ENCODE measurements at places on chromosomes 4 and X.

DNA sequence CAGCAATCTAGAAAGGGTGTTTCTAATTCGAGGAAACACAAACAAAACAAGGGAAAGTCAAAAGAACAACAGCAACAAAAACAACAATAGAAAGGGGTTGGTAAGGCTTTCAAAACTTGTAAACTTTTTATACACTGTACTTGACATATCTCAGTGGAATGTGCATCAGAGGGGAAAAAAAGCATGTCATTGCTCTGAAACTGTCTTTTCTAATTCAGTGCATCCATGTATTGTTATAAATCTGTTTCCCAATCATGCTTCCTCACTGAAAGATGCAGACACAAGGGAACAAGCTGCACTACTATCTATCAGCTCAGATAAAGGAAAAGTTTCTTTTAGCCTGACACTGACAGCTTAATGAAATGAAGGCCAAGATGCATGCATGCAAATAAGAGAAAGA, 44.2 kb upstream of the PCDH18 start:
- DNase-seq, result no peak

DNA sequence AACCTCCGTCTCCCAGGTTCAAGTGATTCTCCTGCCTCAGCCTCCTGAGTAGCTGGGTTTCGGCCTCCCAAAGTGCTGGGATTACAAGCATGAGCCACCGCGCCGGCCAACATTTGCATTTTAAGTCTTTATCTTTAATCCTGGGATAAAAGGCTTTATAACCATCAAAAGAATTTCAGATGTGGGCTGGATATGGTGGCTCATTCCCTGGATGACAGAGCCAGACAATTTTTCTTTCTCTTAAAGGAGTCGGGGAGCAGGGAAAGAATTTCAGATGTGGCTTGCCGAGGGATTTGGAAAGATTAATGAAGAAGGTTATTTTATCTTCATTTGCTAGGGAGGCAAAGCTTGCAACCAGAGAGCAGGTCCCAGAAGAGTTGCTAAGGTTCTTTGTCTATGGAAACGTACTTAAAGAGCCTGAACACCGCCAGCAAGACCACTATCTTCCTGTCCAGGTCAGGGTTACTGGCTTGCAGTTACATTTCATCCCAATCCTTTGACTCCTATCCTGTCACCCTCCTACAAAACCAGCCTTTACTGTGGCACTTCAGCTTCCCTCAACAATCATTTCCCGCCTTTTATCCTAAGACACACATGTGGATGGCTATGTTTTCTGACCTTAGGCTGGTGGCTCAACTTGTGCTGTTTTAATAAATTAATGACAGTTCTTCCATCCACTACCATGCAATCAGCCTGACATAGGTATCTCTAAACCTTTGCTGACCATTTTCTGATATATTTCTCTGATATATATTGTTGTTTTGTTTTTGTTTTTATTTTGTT, 3.9 kb upstream of the KLHL8 start:
- DNase-seq, result no peak

GRCh38 chr4:153517159-153517558, 51.0 kb downstream of the TMEM131L start:
- DNase-seq, result no peak

GRCh38 chrX:319579-320125, 1.1 kb upstream of the GTPBP6 start:
- no peak for DNase-seq

GRCh38 chr4:71110499-71110898, 117.0 kb downstream of the DCK start:
- DNase-seq, result no peak

DNA sequence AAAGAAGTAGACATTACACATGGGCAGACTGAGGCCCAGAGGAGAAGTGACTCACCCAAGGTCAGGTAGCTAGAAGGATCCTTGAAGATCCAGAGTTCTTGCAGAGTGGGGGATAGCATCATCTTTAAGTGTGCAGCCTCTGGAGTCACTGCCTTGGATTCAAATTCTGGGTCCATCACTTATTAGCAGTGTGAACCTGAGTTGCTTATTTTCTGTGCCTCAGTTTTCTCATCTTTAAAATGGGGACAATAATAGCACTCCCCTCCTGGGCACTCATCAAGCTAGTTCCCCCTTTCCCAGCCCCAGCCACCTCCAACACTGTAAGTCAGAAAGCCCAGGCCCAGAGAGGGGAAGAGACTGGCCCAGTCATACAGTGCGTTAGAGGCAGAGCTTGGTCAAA, 141.8 kb upstream of the PJA1 start:
- no peak for DNase-seq

DNA sequence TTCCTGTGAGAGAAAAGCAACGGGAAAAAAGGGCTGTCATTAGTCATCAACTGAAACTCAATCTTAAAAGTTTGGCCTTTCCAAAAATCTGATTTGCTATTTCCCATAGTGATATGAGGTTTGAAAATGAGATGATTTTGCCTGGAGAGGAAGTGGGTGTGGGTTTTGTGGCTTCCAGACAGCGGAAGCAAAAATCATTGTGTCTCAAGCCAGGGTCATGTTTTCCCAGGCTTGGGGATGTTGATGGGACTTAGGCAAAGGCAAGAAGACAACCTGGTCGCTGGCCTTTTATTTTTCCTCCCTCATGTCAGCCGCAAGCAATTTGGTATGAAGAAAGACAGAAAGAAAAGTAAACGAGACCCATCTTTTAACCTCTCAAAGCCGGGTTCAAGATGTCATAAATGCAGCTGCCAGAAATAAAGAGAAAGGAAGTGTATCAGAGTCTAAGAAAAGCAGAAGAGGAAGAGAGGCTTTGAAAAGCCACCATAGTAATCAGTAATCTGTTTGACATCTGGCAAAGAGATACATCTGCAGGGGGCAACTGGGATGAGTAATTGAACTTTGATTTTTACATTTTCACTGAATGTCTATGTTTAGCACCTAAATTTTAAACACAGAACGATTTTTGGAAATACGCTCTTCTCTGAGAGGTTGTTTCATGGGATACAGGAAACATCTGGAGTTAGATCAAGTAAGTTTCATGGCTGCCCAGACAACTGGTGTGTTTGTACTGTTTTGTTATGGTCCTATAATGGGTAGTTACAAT, 521.6 kb upstream of the SLIT2 start:
- no peak for DNase-seq

GRCh38 chrX:23857363-23857762, 50.4 kb downstream of the APOO start:
- no peak for DNase-seq

DNA sequence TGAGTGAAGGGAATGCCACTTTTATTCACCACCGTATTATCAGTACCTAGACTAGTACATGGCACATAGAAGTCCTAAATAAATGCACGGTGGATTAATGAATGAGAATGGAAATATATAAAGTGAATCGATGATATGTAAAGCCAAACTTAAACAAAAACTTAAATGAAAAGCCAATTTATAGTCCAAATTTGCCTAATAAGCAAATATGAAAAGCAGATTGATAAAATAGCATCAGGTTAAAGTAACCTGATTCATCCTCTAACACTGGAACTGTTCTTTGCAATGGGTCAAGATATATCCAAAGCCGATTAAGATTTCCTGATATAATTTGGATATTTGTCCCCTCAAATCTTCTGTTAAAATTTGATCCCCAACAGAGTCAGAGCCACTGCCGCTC, 66.9 kb upstream of the MAGEB10 start:
- DNase-seq, result no peak

GRCh38 chr4:65831828-65832227, 161.5 kb upstream of the EPHA5 start:
- DNase-seq, result no peak

DNA sequence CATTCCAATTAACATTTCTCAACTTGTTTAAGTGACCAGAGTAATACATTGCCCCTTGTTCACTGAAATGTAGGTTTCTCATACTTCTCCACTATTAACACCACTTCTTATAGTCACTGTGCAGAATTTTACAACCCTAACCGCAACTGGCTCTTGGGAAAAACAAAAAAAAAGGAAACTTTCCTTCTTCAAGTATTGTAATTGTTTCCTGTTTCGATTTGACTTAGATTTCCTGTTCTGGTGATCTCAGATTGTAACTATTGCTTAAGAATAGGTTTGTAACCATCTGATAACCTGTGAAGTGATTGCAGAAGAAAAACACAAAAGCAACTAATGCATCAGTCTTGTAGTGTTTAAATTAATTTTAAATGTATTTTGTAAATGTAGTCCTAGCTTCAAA, 594.7 kb upstream of the GALNT7 start:
- DNase-seq, result no peak

GRCh38 chr4:146191766-146192458, 16.4 kb downstream of the LSM6 start:
- no peak for DNase-seq

DNA sequence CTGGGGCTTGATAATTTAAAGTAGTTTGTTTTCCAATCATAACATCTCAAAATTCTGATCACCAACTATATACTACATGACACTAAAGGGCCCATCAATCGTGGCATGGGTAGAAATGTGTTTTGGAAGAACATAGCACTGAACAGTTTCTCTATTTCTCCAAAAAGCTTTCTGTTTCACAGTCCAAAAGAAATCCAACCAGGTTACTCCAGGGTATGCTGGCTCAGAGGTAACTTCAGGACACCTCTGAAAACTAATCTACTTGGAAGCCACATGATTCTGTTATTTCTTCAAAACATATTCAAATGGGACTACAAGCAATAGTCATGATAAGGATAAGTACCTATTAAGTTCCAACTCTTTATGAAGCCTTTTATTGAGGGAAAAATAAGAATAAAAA, 8.3 kb downstream of the PHKA1 start:
- no peak for DNase-seq

GRCh38 chrX:17644001-17644400, 93.3 kb upstream of the SCML1 start:
- no peak for DNase-seq

DNA sequence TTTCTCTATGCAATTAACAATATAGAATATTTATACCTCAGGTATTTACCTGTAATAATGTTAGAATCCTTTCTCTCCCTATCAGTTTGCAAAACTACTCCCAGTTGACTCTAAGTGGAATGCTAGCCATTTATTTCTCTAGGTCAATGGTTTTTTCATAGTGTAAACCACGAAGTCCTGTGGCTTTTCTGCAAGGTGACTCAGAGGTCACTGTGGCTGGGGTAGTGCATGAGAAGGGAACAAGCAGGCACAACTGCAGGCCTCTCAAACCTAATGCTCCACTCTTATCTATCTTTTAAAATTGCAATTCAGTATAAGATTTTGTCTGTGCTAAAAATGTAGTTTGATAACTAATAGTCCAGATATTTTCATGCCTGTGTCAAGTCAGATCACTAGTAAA, 159.4 kb downstream of the ANTXR2 start:
- no peak for DNase-seq

DNA sequence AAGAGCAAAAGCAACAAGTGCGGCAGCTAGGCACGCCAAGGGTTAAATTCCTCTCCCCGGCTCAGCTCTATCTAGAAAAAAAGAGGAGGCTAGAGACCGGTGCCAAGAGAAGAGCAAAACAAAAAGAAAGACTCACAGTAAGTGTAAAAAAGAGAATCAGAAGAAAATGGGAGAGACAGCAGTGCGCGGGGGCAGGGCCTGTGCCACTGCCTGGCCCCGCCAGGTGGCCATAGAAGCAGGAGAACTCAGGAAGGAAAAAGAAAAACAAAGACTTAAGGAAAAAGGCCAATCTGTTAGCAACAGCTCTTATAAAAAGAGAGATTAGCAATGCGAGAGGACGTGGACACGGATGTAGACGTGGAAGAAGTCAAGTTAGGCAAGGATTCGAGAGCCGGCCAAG, 3.2 kb downstream of the ACOX3 start:
- DNase-seq, result no peak

- DNase-seq, result no peak
These were observed 28.4 kb downstream of the NPNT start for GRCh38 chr4:105923497-105924238.

DNA sequence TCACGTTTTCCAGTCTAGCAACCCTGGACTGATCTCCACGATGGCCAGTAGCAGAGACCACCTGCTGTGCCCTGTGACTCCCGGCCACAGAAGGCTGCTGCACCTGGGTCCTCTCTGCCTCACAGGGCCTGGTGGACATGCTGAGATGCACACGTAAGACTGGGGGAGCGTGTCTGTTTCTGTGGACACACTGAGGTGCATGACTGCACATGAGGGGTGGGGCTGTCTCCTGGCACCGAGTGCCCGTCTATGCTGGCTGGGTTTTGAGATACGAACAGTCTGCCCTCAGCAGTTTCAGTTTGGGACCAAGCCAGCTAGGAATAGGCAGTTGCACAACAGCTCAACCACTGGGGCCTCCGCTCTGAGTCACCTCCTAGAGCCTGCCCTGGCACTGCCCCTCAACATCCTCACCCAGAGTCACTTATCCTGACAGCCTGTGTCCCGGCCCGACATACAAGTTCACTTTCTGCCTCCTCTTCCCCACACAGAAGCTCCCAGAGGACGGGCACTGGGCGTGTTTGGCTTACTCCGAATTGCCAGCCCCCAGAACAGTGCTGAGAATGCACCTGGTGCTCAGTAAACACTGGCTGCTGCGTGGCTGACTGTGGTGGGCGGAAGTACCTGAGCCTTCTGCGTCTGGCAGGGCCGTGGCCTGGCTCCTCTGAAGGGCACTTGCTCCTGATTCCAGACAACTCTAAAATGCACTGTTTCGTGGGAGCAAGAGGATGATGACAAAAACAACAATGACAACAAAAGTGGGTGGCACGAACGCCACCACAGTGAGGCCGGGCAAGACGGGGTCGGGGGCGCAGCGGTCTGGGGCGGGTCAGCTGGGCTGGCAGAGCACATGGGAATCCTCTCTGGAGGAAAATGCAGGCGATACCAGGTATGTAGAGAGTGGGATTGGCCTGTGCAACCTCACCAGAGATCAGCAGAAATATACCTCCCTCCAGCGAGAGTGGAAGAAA, 30.9 kb downstream of the RNF212 start:
- DNase-seq, result no peak

DNA sequence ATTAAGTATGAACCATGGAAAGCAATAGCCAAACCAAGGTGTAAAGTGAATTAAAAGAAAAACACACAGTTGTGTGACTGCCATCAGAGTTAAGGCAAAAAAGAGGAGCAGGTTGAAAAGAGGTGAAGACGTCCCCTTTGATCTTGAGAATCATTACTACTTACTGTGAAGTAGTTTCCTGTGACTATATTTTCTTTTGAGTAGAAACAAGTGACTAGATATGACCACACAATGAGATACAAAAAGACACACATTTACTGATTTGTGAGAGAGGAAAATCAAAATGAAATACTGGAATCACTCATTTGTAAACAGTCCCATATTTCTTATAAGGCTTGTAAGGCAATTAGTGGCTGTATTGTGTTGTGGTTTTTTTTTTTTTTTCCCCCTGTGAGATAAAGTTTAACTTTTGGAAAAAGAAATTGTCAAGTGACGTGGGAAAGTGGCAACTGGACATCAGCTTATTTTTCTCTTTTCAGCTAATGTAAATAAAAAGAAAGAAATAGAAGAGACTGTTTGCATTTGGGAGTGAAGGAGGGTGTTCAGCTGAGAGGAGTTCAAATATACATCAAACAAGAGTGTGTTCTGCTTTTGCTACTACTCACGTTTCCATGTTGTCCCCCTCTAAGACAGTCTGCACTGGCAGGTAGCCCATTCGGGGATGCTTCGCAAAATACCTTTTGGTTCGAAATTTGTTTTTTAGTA, 106.4 kb upstream of the FTHL17 start:
- no peak for DNase-seq

DNA sequence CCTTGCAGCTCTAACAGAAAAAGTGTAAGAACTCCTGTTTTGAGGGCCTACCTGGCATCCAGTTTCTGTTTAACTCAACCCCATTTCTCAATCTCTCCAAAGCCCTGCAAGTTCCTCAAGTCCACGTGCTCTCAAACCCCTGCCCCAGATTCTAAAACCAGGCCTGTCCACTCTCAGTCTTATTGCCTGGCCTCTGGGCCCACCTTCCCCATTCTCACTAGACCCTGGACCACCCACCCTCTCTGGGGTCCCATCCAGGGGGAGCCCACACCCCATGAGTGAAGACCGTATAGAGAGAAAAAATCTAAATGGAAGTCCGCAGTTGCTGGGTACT, 58.3 kb downstream of the TLR10 start:
- DNase-seq, result no peak

Data from activated naive CD8-positive, alpha-beta T cell treated with anti-CD3 and anti-CD28 coated beads, Interleukin-2, amount 50 U/mL, for 16 hours (primary cell).